ENCODE measurements at places on chromosomes 7 and 10. TPM values are rescaled to one million over a fixed set of nuclear protein-coding genes. Genes with fewer than 3 reads are reported as not detected.

CCDC186 gene
- 26.1 TPM for total RNA-seq

TFPI2 gene
- 81.8 TPM for total RNA-seq

VDAC2 gene
- total RNA-seq, result 91.3 TPM

MUC3A gene
- not detected for total RNA-seq

TMEM184A gene
- not detected for total RNA-seq

MMD2 gene
- not detected for total RNA-seq

WDR86 gene
- not detected for total RNA-seq

COL17A1 gene
- 0.88 TPM for total RNA-seq

GCK gene
- total RNA-seq, result 0.25 TPM

DNAJB12 gene
- total RNA-seq, result 18.9 TPM

CYP26C1 gene
- 2.1 TPM for total RNA-seq

STAG3 gene
- total RNA-seq, result 0.25 TPM

LRIT2 gene
- not detected for total RNA-seq

CPA2 gene
- not detected for total RNA-seq

CYP3A4 gene
- total RNA-seq, result not detected

ABCC2 gene
- 0.65 TPM for total RNA-seq

SLC13A1 gene
- total RNA-seq, result not detected

ANKRD30A gene
- total RNA-seq, result not detected

MAGI2 gene
- total RNA-seq, result 0.81 TPM

FGFBP3 gene
- total RNA-seq, result 0.16 TPM

HABP2 gene
- total RNA-seq, result not detected

RPP30 gene
- 29.8 TPM for total RNA-seq

NAT16 gene
- not detected for total RNA-seq

TBC1D12 gene
- total RNA-seq, result 10.5 TPM

PODXL gene
- total RNA-seq, result 189 TPM

SYT15 gene
- total RNA-seq, result 0.44 TPM

TMEM273 gene
- total RNA-seq, result 68.0 TPM

LRRC4 gene
- 0.76 TPM for total RNA-seq

AEBP1 gene
- 27.3 TPM for total RNA-seq

CRPPA gene
- total RNA-seq, result 0.97 TPM

ZDHHC16 gene
- total RNA-seq, result 36.0 TPM

All from bladder microvascular endothelial cell (primary cell).